ENCODE measurements at places on chromosomes 11 and 22.

- DNase-seq: no peak
- H3K27ac ChIP-seq: no peak overlapping the region
- no peak overlapping the region for H3K4me3 ChIP-seq
- H3K36me3 ChIP-seq: no peaks in the 10 kb centered on the region
Observed at GRCh38 chr11:40679276-40679675, 780.2 kb downstream of the LRRC4C start.

DNA sequence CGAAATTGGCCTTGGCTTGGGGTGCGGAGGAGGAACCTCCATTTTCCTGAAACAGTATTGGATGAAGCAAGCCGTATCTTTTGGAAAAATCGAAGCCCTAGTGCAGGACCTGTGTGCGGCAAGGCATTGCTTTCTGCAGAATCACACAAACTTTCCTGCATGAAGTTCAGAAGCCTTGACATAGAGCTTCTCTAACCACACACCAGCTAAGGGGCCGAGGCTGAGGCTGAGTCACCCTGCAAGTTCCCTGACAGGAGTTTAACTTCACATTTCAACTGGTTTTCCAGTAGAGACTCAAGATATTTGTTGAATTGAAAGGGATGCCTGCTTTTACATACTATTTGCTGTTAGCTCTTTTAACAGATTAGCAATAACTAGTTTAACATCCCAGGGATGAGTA is 67.8 kb downstream of the TCF20 start:
- H3K36me3 ChIP-seq: peaks cover 2% of the 10 kb centered on the region
- DNase-seq: no peak
- H3K4me3 ChIP-seq: no peak overlapping the region

DNA sequence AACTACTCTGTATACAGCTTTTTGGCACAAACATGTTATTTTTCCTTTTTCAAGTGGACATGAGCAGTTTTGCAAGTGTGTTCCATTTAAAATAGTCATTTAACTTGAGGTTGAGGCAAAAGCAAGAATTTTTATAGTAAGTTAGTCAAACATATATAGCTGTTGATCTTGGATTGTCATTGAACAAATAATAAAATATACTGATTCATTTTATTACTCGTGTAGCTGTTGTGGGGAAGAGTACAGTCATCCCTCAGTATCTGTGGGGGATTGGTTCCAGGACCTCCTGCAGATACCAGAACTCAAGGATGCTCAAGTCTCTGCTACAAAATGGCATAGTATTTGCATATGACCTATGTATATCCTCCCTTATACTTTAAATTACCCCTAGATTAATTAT is 45.3 kb downstream of the EXT2 start:
- H3K4me1 ChIP-seq: peaks cover 2% of the 10 kb centered on the region
- no peak overlapping the region for H3K27ac ChIP-seq
- DNase-seq: no peak
- H3K36me3 ChIP-seq: peaks cover 3% of the 10 kb centered on the region

DNA sequence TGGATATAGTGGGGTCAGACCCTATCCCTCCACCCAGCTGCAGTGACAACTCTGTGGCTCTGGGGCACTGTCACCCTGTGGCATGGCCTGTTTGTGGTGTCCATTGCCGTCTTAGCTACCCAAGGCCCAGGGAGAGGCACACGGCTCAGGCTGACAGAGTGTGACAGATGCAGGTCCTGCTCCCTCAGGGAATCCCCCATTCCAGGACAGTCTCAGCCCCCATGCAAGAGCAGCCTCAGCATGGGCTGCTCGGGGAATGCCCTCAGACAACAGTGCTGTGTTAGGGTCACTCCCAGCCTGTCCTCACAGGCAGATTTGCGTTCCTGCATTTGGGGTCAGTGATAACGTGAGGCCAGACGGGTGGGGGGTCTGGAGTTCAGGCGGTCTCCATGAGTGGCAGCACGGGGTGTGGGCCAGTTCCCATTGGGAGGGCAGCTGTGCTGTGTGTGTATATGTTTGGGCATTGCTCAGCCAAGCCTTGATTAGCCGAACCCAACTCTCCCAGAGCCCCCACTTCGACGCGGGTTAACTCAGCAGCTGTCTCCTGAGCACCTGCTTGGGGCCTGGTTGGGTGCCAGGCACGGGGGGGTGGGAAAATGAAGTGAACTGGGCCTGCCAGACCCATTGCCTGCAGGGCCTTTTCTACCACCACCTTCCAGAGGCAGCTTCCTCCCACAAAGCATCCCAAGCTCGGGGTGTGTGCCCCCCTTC is 5.3 kb upstream of the KCNQ1OT1 start:
- H3K36me3 ChIP-seq: no peaks in the 10 kb centered on the region
- H3K27me3 ChIP-seq: peaks cover 44% of the 10 kb centered on the region
- H3K27ac ChIP-seq: no peak overlapping the region
- H3K4me3 ChIP-seq: no peak overlapping the region
- peaks cover 11% of the 10 kb centered on the region for H3K4me1 ChIP-seq
- no peak for DNase-seq

GRCh38 chr11:75593286-75593915 is 31.3 kb downstream of the SERPINH1 start:
- H3K36me3 ChIP-seq: no peaks in the 10 kb centered on the region
- DNase-seq: no peak
- H3K4me1 ChIP-seq: peaks cover 13% of the 10 kb centered on the region

- H3K27ac ChIP-seq: no peak overlapping the region
- H3K4me1 ChIP-seq: peaks cover 5% of the 10 kb centered on the region
- H3K27me3 ChIP-seq: no peaks in the 10 kb centered on the region
- no peaks in the 10 kb centered on the region for H3K36me3 ChIP-seq
Observed at GRCh38 chr11:28169816-28170215, 61.6 kb downstream of the METTL15 start.

GRCh38 chr22:37930270-37930951 is 23.0 kb downstream of the C22orf23 start:
- H3K4me1 ChIP-seq: peaks cover 3% of the 10 kb centered on the region
- no peak overlapping the region for H3K4me3 ChIP-seq
- peaks cover 70% of the 10 kb centered on the region for H3K36me3 ChIP-seq
- H3K27ac ChIP-seq: no peak overlapping the region
- H3K27me3 ChIP-seq: no peaks in the 10 kb centered on the region

GRCh38 chr11:35262735-35263134 is 123.8 kb downstream of the CD44 start:
- no peak for DNase-seq
- H3K27ac ChIP-seq: no peak overlapping the region
- H3K36me3 ChIP-seq: no peaks in the 10 kb centered on the region

DNA sequence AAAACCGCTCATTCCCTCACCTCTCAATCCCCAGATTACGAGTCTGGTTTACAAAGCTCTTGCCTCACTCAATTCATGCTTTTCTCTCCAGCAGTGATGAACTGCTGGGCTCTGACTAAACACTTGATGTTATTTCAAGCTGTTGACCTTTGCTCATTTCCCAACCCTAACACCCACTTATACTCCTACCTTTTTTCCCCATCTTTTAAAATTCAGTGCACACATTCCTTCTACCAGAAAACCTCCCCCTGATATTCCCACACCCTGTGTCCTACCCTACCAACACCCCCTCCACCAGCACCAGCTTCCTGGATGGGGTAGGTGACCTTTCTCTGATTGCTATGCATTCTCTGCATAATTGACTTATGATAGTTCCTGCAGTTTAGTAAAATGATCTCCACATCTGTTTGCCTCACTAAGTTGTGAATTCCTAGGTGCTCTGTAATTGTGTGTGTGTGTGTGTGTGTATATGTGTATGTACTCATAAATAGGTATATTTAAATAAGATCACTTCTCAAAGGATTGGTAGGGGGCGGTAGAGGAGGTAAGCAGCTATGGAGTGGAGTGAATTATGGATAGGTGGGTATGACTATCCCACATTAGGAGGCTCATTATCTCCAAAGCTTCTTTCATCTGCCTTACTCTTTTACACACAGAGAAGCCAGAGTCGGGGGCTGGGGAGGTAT is 842 bp downstream of the HEPACAM start:
- DNase-seq: no peak
- no peaks in the 10 kb centered on the region for H3K27me3 ChIP-seq
- H3K4me3 ChIP-seq: no peak overlapping the region
- no peak overlapping the region for H3K27ac ChIP-seq
- H3K36me3 ChIP-seq: no peaks in the 10 kb centered on the region
- peaks cover 7% of the 10 kb centered on the region for H3K4me1 ChIP-seq

GRCh38 chr11:75445315-75445953 is 12.4 kb upstream of the KLHL35 start:
- no peak overlapping the region for H3K4me3 ChIP-seq
- peaks cover 2% of the 10 kb centered on the region for H3K4me1 ChIP-seq
- no peaks in the 10 kb centered on the region for H3K27me3 ChIP-seq
- no peaks in the 10 kb centered on the region for H3K36me3 ChIP-seq
- no peak overlapping the region for H3K27ac ChIP-seq

DNA sequence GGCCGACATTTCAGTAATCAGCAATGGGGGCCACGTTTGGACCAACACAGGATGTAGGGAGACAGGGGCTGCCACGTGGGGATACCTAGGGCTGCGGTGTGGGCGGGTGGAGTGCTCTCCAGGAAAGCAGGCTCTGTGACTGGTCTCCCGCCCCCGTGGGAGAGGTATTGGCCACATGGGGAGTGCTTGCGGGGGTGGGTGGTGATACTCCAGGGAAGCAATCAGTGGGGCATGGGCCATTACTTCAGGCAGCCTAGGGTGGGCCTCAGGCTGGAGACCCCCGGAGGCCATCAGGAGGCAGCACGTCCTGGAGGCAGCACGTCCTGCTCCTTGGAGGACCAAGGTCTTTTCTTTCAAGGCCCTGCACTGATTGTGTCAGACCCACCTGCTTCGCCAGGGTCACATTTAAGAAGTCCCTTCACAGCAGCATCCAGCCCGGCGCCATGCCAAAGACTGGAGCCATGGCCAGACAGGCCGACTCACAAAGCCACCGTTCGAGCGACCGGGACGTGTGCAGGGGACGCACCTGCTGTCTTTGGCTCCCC is 3.0 kb upstream of the MUC2 start:
- no peak for DNase-seq
- H3K27ac ChIP-seq: no peak overlapping the region
- peaks cover 11% of the 10 kb centered on the region for H3K4me1 ChIP-seq
- no peaks in the 10 kb centered on the region for H3K27me3 ChIP-seq
- no peaks in the 10 kb centered on the region for H3K36me3 ChIP-seq

- peaks cover 1% of the 10 kb centered on the region for H3K27me3 ChIP-seq
- no peaks in the 10 kb centered on the region for H3K4me1 ChIP-seq
- no peaks in the 10 kb centered on the region for H3K36me3 ChIP-seq
- no peak overlapping the region for H3K27ac ChIP-seq
- DNase-seq: no peak
- H3K4me3 ChIP-seq: no peak overlapping the region
Observed at GRCh38 chr22:32548039-32548438, 73.4 kb downstream of the FBXO7 start.
